CD14-positive monocyte (primary cell): ENCODE measurements at places on chromosomes 5 and 9.
A peak's percentile ranks its signal among the peaks of the same experiment; 100 is the strongest.

GRCh38 chr9:34310215-34310614 is 18.9 kb downstream of the KIF24 start:
- DNase-seq = no peak

- no peak for DNase-seq
These were observed 636.1 kb downstream of the KIF4B start for GRCh38 chr5:155649666-155650065.

DNA sequence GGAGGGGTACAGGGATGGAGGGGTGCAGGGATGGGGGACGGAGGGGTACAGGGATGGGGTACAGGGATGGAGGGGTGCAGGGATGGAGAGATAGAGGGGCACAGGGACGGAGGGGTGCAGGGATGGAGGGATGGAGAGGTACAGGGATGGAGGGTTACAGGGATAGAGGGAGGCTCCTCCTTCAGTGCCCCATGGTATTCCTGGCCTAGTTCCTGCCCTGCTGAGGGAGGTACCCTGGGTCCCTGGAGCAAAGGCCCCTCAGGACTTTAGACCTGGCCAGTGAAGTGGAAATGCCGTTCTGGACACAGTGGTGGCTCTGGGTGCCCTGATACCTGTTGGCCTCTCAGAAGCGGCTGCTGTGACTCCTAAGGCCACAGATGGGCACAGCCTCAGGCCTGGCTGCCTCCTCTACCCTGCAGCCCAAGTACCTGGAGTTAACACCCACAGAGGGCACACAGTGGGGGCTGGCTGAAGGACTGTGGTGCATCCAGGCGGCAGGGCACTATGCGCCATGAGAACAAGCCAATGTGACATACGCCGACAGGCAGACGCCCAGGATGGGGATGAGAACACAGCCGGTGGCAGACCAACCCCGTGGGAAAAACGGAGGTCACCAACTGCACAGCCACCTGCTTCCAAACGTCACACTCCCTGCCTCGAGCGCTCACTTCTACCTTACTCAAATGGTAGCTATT is 8.4 kb downstream of the PTGES2 start:
- DNase-seq = no peak

DNA sequence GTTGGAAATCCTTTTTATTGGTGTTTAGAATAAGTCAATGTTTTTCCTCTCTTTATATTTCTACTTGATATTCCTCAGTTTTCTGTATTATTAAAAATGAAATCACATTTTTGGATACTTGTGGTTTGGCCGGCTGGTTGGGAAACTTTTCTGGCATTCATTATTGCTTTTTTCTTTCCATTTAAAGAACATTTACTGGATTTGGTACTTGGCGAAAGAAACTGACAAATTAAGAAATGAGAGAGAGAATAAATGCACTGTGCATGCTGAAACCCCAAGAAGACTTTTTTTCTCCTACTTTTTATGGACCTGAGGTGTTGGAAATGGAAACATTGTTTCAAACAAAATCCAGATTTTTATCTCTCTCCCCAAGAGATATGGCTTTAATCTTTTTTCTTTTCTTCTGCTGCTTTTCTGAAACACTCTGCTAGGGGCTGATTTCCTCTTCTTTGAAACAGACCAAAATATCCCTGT is 128.4 kb downstream of the SNX18 start:
- DNase-seq = no peak

DNA sequence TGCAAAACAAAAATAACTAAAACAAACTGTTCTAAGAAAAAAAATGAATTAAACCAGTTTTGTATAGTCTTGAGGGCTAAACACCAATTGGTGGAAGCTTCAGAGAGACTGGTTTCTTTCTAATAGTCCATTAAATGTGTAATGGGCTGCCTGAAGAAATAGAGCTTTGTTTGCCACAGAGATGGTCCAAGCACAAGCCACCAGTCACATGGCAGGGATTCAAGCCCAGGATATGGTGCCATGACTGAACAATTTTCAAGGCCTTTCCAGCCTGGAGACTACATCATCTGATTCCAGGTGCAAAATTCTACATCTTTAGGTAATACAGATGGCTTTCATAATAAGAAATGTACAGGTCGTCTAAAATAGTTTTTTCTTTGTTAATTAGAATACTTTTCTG is 355.3 kb downstream of the NR2F1-AS1 start:
- DNase-seq = no peak

DNA sequence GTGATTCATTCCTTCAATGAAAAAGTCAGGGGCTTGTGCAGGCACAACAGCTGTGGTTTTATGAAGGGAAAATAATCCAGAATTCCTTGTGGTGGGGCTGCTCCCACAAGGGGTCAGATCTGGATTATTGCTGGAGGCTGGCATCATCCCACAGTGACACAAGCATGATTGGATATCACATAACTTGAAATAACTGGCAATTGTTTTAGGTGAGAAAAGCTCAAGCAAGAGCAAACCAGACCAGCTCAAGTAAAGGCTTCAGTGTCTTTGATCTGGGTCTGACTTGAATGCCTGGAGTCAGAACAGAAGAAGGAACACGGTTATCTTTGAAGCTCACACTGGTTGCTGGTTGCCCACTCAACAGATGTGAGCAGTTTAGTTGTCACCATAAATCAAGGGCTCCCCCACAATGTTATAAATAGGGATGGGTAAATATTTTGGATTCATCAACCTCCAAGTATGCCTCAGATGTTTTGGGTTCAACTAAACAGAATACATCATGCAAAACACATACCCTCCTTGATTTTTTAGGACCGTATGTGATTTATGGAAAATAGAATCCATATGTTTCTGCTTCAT is 3.1 kb upstream of the ZNF474 start:
- no peak for DNase-seq

- peak; percentile 17 for DNase-seq
These were observed 100.0 kb upstream of the IL6ST start for GRCh38 chr5:56094579-56095361.

GRCh38 chr5:147426640-147427327 is 83.1 kb downstream of the DPYSL3 start:
- DNase-seq = no peak

DNA sequence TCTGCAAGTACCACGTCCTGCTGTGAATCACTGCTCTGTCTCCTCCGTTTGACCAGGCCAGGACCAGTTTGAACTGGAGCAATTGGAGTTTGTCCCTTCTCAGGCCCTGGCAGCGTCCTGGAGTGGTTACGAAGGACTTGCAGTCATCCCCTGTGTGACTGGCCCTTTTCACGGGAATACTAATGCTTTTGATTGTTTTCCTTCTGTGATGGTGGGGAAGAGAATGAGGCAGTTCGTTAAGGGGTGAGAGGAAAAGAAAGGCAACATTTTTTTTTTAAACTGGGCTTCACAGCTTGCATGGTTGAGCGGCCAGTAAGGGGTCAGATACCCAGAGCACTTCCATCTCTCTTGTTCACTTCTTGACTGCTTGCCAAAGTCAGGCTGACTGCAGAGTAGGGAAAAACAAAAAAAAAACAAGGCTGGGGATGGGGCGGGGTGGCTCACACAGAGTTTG is 153.5 kb upstream of the STK32A start:
- DNase-seq = no peak

- DNase-seq = no peak
These were observed 25.4 kb upstream of the WWC1 start for GRCh38 chr5:168266016-168266415.

GRCh38 chr5:120073722-120074121 is 390.4 kb upstream of the PRR16 start:
- DNase-seq = no peak

GRCh38 chr5:37839407-37840052 is at the start of gene GDNF:
Gene GDNF, minus strand, starts transcription at chr5:37840041. Its CDS starts 5,245 bp downstream, at chr5:37834796.
- no peak for DNase-seq

DNA sequence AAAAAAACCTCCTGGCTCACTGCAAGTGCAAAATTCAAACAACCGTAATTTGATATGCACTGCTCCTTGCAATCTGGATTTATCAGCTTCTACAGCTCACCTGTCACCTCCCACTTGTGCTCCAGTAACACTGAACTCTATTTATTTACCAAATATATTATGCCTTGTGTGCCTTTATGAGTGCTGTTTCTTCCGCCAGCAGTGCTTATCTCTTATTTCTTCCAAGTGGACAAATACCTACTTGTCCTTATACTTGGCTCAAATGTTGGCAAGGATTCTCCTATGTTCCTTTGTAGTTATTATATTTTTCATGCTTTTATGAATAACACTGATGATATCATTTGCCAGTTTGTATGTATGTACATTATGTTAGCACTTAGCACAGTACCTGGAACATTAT is 145.7 kb upstream of the ARRDC3 start:
- DNase-seq = no peak

- DNase-seq = no peak
These were observed 87.1 kb downstream of the ADRB2 start for GRCh38 chr5:148913493-148913892.

GRCh38 chr5:87079219-87079618 is 188.5 kb upstream of the RASA1 start:
- DNase-seq = no peak

GRCh38 chr5:72818866-72819534 is 2.5 kb downstream of the TNPO1 start:
- peak; percentile 73 for DNase-seq

GRCh38 chr5:139808481-139809330 is 13.1 kb downstream of the PSD2 start:
- no peak for DNase-seq
